Chondrocyte (in vitro differentiated cells): ENCODE measurements at places on chromosomes 3 and 15. TPM values are rescaled to one million over a fixed set of nuclear protein-coding genes. Genes with fewer than 3 reads are reported as not detected.

- no peak for DNase-seq
Observed at GRCh38 chr3:168002786-168003368, 92.8 kb downstream of the GOLIM4 start.

DNA sequence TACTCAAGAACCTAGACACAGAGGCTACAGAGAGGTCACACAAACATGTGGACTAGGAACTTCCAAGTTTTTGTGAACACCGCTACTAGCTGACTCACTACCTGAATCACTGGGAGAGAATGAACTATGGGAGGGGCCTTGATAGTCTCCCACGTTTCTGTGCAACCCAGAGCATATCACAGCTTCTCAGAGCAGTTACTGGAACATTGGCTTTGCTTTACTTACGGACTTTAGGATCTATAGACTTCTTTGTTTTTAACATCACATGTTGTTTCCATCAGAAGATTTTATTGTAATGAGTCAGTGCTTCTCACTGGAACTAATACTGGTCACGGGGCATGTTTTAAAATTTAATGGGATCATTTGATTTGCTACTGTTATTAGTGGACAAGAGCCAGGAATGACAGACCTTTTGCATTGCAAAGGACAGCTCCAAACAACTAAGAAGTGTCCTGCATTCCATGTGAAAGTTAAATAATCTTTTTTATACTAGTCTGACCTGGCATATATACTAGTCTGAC is 35.6 kb downstream of the RTP4 start:
- no peak for DNase-seq

Gene ZNF80
- not detected in 3 replicates for total RNA-seq

Gene FRMD4B
- total RNA-seq: 3.7 to 10.6 TPM (median 4.1 TPM) in 3 replicates

DNA sequence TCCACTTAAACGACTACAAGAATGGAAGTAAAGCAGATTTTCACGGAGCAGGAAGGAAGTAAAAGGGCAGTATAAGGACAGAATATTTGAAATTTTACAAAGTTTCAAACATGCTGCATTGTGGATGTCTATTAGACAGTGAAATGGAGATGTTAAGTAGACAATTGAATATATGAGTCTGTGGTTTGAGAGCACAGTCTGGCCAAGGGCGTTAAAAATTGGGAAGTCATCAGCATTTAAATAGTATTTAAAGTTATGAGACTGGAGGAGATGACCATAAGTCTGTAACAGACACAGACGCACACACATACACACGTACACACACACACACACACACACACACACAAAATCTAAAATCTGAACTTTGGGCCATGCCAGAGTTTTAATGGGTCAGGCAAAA is 935.9 kb downstream of the EPHA3 start:
- no peak for DNase-seq

GRCh38 chr3:1766384-1766783 is 332.3 kb upstream of the CNTN4 start:
- no peak for DNase-seq

DNA sequence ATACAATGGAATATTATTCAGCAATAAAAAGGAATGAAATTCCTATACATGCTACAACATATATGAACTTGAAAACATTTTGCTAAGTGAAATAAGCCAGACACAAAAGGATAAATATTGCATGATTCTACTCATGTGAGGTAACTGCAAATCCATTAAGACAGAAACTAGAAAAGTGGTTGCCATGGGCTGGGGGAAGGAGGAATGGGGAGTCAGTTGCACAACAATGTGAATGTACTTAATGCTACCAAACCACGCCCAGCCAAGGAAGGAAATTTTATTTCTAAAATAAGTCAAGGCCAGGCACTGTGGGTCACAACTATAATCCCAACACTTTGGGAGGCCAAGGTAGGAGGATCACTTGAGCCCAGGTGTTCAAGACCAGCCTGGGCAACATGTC is 9.8 kb upstream of the GMPPB start:
- no peak for DNase-seq

DNA sequence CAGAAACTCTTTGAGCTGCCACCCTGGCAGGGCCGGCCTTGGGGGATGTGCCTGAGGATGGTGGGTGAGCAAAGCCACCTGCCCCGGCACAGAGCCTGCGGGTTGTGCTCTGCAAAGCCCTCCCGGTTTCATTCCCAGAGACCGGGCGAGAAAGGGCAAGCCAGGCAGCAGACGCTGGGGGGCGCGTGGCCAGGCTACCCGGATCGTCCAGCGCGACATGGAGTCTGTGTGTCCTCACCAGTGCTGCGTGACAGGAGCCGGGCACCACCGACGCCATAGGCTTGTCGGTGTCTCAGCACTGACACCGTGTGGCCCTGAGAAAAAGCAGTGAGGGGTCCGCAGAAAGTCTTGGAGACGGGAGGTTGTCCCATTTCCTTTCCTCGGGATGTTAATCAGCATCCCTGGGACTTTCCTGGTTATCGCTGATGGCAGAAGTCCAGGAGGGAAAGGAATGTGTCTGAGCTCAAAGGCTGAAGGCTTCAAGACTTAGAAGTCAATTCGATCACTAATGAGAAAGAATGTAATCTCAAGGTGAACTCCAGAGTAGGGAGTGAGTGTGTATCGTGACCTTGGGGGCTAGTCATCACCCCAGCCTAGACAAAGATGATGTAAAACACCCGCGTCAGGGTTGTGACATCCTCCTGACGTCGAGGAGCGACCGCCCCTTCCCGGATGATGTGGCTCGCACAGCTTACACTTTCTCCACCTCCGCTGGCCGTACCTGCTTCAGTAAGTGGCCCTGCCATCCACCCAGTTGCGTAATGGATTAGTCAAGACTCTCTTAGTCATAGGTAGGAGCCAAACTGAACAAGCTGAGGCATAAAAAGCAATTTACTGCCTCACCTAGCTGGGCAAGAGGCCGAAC is 36.3 kb upstream of the PLA2G4E start:
- no peak for DNase-seq

Gene ZNF660
- total RNA-seq: 5.3 to 9.4 TPM (median 5.4 TPM) in 3 replicates

GRCh38 chr3:81763001-81763400 is 1.6 kb upstream of the GBE1 start:
- no peak for DNase-seq

GRCh38 chr3:34882764-34883163 is 756.6 kb upstream of the ARPP21 start:
- no peak for DNase-seq

Gene INKA1
- 4.1 to 7.9 TPM (median 7.9 TPM) in 3 replicates for total RNA-seq

DNA sequence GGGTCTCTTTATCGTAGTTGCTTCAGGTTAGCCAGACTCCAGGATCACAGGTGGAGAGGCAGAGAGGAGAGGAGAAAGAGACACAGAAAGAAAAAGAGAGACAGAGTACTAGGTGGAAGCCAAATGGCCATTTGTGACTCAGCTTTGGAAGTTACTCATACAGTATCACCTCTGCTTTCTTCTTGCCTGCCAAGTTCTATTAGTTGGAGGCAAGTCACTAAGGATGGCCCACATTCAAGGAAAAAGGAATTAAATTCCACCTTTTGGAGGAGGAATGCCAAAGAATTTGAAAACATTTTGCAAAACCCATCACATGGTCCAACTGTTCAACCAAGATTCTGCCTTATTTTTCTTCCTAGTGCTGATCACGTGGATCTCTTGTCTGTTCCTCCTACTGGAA is 291.1 kb downstream of the CHL1 start:
- DNase-seq: no peak

DNA sequence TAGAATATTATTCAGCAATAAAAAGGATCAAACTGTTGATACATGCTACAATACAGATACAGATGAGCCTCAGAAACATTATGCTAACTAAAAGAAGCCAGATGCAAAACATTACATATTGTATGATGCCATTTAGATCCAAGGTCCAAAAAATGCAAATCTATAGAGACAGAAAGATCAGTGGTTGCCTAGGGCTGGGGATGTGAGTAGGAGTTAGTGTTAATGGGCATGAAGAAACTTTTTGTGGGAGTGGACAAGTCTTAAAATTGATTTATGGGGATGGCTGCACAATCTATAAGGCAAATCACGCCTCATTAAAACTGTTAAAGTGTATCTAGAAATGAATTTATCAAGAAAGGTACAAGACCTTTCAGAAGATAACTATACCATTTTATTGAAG is 45.0 kb downstream of the EHHADH start:
- no peak for DNase-seq

- DNase-seq: no peak
Observed at GRCh38 chr3:54357301-54357700, 234.9 kb downstream of the CACNA2D3 start.

DNA sequence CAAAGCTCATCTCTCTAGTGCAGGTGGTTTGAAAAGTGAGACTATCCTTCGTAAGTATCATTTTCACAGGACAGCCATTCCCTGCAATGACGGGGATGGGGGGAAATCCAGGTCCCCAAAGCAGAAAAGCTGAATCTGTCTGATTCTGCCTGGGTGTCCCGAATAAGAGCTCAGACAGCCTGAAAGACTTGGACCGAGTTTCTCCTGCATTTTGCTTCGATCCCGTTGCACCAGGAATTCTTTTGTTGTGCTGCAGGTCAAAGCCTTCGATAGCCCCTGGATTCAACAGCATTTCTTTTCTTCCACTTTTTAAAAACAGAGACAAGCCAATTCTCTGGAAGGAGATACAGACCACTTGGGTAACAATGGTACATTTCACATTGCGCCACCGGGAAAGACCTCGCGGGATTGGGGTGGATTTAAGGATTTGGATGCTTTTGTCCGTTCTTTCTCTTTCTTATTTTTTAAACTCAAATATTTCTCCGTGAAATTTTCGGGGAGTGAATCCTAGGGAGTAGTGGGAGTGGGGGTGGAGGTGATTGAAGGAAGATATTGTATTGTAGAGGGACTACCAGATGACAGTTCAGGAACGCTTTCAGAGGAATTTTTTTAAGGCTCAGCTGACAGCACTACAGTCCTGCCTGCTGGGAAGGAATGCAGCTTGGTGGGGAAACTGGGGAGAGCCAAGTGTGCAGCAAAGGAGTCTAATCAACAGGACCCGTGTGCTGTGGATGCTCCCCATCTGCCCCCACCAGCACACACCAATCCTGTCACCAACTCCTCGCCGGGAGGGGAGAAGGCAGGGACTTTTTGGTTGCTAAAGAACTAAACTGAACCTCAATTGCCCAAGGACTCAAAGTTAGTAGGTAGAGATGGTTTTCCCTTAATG is 2.6 kb downstream of the SLITRK3 start:
- no peak for DNase-seq

DNA sequence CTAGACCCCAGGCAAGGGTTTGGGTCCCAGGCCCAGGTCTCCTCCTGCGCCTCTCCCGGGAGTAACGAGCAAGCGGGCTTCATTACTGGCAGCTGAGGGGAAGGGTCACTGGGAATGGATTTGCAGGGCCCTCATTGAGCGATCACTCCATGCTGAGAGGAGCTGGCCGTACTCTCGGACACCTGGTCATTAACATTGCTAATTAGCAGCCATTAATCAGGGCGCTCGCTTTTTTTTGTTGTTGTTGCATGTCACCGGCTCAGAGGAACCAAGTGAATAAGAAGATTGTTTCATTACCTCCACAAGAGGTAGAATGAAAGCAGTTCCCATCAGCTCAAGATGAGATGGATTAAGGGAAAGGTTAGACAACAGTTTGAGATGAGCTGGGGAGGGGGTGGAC is 293.0 kb upstream of the ATP11B start:
- DNase-seq: no peak

DNA sequence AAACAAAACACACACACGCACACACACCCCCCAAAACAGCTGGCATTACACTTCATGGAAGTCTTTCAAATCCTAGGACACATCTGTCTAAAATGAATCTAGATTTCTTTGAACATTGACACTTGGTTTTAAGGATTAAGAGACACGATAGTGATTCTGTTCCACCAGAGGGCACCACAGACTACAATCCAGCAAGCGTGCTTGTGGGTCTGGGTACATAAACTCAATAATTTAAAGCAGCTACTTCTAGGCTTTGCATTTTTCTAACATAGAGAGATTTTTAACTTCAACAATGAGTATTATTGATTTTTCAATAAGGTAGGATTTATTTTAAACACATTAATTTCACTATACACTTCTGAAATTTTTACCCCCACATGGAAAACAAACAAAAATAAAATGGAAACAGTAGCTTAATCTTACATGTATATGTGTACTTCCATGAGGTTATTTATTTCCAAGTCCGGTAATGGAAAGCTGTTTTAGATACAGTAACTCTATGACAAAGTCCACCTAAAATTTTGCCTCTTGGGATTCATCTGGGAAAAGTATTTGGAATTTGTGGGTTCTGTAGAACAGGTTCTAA is 564.0 kb upstream of the TGFBR2 start:
- no peak for DNase-seq

Gene LYZL4
- not detected in 3 replicates for total RNA-seq

DNA sequence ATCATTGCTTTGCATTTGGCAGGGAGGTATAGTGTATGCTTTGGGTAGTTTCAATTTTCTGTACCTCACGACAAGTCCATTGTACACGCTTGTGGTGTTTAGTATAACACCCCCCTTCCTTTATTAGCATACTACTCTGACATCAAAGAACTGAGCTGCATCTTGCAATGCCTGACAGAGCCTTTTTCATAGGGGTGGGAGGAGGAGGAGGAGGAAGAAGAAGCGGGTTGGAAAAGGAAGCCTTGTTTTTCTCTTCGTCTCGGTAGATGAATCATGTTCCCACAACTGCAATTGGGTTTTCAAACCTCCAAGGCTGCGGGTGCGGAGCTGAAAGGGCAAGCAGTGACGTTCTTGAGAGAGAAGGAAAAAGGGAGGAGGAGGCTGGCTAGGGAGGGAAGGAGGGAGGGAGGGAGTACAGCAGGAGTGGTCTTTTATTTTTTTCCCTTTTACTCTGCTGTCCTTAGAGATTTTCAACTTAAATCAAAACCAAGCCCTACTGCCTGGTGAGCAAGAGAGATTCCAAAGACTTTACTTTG is 175.7 kb downstream of the KLHL25 start:
- DNase-seq: no peak

DNA sequence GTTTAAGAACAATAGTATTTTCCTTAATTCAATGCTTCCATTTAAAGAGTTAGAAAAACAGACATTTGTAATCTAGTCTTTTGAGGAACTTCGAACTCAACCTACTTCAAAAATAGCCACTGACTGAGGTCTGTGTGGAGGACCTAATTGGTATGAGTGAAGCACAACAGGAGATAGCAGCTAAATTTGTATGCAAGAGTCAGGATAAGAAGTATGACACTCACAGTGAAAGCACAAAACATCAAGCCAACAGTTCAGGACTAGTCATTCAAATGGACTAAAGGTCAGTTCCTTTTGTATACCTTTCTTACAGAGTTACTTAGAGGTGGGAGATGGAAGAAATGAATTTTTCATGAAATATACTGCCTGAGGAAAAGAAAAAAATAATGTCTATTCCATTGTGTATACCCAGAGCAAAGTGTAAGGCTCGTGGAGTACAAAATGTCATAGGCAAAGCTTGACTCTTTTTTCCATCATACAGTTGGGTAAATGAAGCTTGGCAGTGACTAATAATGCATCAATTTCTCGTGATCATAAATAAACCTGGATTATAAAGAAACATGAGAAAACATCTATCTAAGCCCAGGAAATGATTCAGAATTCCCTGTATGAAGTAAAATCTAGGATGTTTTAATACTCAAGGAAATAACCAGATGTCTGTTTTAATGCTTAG is 1005.2 kb upstream of the CADM2 start:
- DNase-seq: no peak

Gene SPINT1
- total RNA-seq: 0.87 to 2.0 TPM (median 0.87 TPM) in 3 replicates

- DNase-seq: no peak
Observed at GRCh38 chr15:74723754-74724334, 1.5 kb downstream of the CYP1A1 start.

GRCh38 chr15:51390241-51390965 is 48.9 kb downstream of the GLDN start:
- DNase-seq: no peak

Gene SLC9C1
- total RNA-seq: 0.07 TPM in 1 of 3 replicates, not detected in the others
